ENCODE measurements at places on chromosomes 7 and 10.

DNA sequence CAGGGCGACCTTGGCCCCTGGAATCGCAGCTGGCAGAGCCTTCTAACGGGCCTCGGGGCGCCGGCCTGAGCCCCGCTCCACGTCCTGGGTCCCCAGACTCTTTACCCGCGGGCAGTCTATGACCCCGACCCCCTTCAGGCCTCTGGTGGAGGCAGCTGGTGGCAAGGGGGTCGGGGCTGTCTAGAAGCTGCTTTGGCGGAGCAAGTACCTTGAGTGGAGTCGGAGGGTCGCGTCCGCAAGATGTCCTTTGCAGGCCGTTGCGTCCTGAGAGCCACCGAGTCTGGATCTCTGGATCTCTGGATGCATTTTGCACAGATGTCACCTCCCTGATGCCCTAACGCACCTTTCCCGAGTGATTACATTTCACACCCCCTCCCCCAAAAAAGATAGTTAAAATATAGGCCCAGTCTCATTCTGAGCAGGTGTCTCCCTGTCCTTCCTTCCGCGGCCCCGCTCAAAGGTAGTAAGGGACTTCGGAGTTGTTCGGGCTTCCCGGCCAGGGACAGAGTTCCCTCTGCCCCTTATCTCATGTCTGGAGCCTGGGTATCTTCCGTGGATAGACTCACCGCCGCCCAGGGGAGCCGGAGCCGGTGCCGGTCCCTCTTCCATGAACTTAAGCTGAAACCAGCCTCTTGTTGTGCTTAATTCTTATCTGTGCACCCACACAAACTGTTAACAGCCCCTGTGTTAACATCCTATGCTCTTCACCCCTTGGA is 457 bp downstream of the ACADSB start:
- peak; percentile 6 for DNase-seq

DNA sequence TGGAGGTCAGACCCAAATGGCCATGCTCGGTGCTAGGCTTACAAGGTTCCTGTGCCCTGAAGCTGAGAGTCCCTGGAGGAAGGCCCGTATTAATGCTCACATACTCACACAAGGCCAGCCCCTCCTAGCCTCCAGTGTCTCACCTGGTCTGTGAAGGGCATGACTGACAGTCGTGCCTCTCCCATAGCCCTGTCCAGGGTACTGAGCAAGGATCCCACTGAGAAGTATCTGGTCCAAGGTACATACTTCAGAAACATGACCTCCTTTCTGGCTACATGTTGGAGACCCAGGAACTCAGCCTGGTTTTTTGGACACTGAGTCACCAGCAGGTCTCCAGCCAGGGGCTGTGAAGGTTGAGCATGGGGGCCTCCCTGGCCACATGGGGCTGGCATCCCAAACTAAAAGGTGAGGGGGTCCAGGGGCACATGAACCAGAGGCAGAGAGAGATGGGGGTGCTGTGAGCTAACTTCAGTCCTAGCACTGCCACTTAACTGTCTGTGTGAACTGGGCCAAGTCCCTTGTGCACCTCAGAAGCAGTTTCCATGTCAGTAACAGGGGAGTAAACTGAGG is 17.6 kb upstream of the RASGEF1A start:
- DNase-seq, result no peak

- DNase-seq, result no peak
Observed at GRCh38 chr10:8350250-8350967, 295.9 kb downstream of the GATA3 start.

GRCh38 chr7:105794741-105795729 is 81.4 kb downstream of the ATXN7L1 start:
- DNase-seq, result no peak

DNA sequence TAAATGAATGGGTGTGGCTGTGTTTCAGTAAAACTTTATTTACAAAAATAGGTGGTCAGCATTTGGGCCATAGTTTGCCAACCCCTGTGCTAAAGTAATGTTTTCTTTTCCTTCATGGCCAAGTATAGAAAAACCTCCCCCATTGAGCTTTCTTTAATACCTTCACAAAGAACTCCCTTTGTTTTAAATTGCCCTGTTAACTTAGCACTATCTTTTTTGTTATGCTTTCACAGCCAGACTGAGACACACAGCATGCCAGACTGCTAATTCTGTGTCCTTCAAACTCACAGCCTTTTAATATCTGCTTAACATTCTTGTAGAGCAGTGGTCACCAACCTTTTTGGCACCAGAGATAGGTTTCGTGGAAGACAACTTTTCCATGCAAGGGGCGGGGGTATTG is 78.0 kb downstream of the GFRA1 start:
- DNase-seq, result no peak

GRCh38 chr10:104895981-104896380 is 254.9 kb downstream of the SORCS3 start:
- no peak for DNase-seq

Data from activated CD4-positive, alpha-beta T cell treated with anti-CD3 and anti-CD28 coated beads, Interleukin-2, amount 50 U/mL, for 4 hours (primary cell).